ENCODE measurements at places on chromosomes 3 and 15.

GRCh38 chr3:127768346-127769008 lies 53.8 kb downstream of the MGLL start:
- DNase-seq = peak; percentile 89

DNA sequence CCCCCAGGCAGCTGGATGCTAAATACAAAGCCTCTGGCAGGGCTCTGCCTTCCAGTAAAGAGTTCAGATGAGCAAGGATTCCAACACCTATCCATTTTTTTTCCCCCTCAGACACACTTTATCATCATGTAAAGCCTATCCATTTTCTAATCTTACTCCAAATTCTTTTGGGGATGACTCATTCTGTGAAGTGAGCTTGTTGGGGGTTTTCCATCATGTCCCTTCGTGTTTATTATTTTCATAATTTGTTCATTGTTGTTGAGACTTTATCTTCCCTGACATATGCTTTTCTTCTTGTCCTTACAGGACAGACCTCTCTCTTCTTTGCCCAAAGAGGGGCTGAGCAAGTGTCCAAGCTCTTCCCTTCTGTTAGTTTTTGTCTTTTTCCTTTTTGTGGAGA lies 34.7 kb upstream of the SH3BP5 start:
- DNase-seq = no peak

- peak; percentile 70 for DNase-seq
Observed at GRCh38 chr3:129651435-129652202, 45.1 kb upstream of the PLXND1 start.

DNA sequence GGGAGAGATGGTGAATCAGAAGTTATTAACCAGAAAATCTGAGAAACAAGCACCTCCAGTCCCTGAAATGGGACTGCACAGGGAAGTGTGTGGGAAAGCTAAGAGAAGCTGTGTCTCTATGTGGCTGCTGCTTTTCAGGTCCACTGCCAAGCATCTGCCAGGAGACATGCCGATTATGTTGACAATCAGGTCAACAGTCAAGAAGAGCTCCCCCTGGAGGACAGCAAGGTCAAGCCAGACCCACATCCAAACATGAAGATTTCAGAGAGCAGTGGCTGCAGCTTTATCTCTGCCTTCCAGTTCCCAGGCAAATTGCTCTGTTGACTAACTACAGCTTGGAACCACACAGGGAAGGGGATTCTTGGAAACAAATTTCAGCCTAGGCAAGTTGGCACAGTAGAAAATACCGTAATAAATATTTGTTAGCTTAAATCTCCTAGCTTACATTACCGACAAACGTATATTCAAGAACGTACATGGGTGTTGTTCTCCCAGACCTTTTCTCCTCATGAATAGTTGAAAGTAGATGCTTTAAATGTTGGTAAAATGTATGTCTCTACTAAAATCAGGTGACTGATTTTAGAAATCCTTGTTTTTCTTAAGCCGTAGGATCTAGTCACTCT lies 394.5 kb upstream of the RARB start:
- DNase-seq = no peak

DNA sequence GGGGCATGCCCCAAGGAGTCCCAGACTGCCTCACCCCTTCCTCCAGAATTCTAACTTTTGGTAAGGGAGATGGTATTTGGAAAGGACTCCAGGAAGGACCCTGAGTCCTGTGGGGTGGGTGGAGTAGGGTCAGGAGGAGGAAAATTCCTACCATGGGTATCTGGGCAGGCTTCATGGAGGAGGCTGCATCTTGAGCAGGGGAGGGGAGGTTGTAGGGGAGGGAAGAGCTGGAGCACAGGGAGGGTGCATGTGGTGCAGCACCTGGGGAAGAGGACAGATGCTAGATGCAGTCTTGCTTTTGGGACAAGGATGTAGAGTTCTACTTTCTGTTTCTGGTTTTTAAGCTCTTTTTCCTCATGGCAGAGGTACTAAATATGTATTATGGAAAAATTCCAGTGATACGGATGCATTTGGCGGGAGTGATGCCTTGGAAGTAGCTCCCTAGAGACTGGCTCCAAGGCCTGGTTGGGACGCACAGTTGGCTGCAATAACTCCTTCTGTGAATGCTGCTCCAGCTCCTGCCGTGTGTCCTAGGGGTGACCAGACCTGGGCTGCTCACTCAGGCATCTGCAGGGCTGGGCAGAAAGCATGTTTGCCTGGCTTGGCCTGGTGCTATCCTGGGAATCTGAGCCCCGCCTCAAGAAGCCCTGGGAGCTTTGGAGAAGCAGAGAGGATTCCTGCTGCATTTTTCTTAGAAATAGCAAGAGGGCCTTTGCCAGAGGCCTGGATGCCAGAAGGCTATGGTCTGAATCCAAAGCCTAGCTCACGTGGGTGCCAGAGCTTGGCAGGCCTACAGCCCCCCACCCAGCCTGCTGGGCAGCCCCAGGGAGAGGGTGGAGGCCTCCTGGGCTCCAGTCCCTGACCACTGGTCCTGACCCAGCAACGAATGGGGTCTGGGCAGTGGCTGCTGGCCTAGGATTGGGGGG lies 10.1 kb downstream of the SEMA3F start:
- DNase-seq = peak; percentile 58

DNA sequence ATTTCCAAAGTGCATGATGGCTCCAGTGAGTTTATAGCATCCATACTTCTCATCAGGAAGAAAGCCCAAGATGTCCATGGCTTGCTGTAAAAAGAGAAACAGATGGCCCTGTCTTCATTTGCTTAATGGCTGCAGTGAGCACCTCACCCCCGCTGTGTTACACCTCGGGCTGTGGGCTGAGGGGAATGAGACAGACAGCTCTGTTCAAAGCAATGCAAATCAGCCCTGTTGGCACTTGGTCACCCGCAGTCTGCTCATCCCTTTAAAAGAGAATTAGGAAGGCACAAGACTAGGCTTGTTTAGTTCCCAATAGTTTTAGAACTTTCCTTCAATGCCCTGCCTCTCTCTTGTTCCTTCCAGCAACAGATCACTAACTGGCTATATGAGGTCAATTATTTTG lies 25.2 kb downstream of the MYH15 start:
- no peak for DNase-seq

DNA sequence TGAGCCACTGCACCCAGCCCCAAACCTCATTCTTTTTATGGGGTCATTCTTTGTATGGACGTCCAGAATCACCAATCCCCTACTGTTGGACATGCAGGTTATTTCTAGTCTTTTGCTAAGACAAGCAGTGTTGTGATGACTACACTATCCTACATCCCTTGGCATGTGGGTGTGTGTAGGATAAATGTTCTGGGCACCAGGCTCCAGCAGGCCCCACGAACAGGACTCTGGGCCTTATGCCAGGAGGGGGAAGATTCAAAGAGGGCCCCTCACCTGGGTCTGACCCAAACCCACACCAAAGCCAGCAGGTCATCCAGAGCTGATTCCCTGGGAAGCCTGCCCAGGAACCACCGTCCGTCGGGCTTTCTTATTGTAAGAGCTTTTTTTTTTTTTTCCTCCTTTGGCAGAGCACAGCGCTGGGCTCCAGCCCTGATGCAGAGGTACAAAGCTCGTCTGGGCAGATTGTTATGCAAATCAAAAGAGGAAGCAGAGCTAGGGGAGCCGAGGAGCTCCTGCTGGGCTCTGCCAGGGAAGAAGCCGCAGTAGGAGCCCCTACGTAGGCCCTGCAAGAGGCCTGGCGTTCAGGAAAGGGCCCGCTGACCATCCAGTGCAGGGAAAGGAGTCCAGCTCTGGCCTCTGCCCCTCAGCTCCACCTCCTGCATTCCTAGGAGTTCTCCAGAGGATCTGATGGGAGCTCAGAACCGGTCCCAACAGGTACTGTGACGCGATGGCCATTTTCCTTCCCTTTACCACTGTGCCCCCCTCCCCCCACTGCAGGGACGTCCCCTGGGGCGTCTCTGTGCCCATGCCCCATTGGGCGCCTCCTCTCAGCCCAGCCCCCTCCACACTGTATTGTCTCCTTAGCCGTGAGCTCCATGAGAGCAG lies 29.0 kb upstream of the FURIN start:
- DNase-seq = no peak
